ENCODE measurements at places on chromosomes 13 and 19.

DNA sequence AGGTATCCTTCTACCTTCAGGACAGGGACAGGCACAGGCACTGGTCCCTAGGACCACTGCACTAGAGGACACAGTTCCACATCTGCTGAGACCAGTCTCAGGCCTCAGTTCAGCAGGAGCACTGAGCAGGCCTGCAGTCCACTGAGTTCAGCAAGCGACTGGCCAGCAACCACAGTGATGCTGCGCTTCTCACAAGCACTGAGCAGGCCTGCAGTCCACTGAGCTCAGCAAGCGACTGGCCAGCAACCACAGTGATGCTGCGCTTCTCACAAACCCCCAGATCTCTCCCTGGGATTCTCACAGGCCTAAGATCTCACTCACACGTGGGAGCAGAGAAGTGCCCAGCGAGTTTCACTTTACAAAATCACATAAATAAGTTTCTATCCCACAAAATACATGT, 140.6 kb downstream of the IRS2 start:
- DNase-seq: no peak

GRCh38 chr19:35641515-35642151, at the start of gene ETV2:
TSS of gene ETV2 (plus strand) at chr19:35641745. CDS start at chr19:35642461, 716 bp downstream.
- peak; percentile 57 for DNase-seq

DNA sequence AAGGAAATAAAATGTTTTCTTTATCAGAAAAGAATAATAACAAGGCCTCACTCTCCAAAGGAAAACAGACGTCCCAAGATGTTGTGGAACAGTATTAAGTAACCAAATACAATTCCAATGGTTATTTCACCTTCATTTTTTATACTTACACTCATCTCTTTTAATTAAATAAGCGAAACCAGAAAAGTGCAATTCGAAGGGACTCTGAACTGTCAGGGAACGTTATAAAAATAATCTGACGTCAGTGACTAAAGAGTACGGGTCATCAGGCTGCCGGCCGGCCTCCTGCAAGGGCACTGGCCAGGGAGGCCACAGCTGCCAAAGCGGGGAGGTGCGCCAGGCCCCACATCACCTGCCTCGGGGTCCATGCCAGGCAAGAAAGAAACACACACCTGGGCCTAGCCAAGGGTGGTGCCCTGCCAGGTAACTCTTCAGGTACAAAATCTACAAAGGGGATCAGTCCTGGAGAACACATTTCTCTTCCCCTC, 61.2 kb downstream of the CDADC1 start:
- DNase-seq: no peak

- DNase-seq: no peak
Measured at GRCh38 chr13:75749407-75749806, 113.3 kb downstream of the LMO7 start.

DNA sequence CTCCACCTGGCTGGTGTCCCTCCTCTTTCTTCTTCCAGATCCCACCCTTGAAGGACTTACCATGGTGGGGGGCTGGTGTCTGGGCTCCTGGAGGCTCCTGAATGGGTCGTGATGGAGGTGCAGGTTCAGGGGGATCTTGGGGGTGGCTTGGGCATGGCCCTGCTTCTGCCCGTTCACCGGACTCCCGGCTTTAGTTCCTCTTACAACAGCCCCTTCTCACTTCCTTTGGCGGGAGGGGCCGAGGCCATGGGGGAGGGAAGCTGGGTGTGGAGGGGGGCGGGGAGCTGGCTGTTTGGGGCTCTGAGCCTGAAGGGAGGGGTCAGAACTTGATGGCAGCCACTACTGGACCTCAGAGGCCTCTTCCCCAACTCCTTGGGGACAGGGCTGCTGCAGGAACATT, at the start of gene MYO1F:
Gene MYO1F (minus strand): TSS at position 196 of the 400 bp plus-strand sequence. CDS start 133 bp downstream, at position 63.
- DNase-seq: no peak

DNA sequence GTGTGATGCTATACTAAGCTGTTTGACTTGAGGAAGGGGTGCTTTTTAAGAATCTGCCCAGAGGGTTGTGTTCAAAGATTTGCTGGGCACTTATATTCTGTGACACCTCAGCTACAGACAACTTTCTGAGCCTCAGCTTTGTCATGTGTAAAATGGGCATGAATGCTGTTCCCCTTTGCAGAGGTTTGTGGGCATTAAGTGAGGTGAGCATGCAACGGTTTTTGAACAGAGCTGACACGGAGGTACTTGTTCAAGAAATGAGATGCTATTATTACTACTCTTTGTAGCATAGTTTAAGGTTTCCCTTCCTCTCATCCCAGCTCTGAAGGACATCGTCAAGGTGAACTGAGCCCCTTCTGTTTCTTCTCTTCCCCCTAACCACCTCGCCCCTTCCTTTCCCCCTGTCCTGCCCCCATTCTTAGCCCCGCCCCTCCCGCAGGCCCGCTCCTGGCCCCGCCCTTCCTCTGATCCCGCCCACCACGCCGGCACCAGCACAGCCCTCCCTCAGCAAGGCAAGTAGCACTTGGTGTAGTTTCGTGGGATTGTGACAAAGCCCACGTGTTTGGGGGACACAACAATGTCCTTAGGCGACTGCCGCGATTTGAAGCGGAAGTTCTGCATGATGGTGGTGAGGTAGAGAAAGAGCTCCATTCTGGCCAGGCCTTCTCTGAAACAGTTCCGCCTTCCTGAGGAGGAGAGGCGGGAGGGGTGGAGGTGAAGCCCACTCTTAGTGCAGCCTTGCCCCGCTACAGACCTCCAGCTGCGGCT, 26.1 kb upstream of the CYP2A7 start:
- DNase-seq: no peak

- no peak for DNase-seq
Measured at GRCh38 chr13:49292742-49293486, 45.2 kb downstream of the CDADC1 start.

DNA sequence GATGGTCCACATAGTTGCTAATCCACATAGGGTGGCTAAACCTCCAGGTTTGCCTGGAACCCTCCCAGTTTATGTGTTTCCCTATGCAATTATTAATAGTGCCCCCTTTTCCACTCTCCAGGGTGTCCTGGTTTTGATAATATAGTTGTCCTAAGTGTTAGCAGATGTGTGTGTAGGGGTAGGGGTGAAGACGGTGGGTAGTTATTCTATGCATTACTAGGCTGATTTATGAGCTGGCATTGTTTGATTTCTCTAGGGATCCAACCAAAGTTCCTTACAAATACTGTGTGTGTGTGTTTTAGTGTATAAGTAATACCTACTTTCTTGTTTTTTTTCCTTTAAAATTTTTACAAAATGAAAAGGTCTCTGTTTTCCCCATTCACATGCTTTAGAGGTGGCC, 21.1 kb downstream of the GTF2F2 start:
- no peak for DNase-seq

DNA sequence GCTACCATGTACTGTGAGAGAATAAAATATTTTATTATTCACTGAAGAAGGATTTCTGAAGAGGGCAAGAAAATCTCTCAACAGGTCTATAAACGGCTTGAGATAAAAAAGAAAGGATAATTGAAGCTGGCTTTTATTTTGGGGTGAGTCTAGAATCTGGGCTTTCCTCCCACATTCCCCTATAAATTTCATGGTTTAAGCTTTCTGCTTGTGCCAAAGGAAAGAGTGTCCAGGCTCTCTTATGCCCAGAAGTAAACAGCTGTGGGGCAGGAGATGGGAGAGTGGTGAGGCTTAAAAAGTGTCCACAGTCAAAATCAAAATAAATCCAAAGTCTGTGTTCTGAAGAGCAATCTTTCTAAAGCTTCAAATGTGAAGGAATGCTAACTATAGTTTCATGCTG, 942.2 kb upstream of the MIR17HG start:
- no peak for DNase-seq

GRCh38 chr13:21149568-21149967, 26.8 kb downstream of the SKA3 start:
- DNase-seq: no peak

- no peak for DNase-seq
Measured at GRCh38 chr13:51643882-51644281, 59.6 kb downstream of the WDFY2 start.

DNA sequence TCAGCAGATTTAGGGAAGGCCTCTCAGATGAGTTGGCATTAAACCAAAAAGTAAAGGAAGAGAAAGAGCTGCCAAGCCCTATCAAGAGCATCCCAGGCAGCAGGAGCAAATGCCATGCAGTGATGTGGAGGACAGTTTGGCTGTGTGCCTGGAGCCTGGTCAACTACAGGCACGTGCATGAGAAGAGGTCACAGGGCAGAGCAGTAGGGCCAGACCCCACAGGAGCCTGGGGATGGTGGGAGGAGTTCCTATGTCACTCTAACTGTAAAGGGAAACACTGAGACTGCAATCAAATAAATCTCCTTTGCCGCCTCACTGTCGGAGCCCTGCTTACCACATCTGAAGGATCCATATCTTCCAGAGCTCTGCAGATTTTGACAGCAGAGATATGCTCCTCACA, 240.5 kb downstream of the ENOX1 start:
- DNase-seq: no peak

DNA sequence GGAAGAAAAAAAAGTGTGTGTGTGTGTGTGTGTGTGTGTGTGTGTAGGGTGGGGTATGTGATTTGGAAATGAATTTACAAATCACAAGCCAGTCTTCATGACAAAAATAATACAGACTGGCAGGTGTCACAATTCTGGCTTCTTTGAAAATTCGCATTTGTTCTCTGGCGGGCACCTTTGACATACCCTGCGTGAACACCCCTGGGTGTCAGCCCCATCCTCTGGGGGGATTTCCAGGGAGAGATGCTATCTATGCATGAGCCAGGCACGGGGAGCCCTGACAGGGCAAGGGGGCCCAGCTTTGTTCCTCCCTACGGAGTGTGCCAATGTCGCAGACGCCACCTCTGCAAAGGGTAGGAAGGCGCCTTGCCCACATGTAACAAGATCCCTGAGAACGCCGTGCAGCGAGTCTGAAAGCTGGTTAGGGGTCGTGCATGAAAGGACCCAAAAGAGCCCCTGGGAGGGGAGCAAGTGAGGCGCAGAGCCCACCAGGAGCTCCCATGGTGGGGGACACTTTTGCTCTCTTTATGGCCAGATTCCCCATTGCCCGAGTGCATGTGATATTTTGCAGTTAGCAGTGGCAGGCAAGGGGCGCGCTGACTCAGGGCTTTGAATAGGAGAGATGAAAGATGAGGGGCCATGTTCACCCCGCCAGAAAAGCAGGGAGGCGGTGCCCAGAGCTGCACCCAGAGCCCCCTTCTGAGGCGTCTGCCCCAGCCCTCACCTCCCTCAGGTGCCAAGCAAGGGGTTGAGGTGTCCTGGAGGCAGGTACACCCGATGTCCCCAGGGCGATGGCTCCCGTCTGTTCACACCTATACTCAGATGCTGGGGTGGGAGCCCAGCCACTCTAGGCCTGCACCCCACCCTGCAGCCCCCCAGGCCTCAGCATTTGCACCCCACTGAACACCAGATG, 45.3 kb downstream of the KLF2 start:
- DNase-seq: no peak

DNA sequence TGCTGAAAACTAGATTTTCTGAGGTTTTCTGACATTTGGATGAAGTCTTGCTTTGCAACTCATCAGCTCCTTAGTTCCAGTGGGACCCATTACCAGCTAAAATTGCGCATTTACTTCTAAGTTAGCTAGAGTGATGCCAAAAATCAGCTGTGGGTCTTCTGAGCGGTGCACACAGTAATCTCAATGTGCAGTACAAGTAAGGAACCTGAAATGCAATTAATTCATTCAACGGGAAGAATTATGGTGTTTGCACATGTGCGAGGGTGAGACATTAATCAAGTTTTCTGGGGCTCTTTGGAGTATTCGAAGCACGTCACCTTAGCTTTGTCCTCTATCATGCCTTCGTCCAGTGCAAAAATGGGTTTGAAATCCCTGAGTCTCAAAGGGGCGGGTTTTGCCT, 146.2 kb downstream of the MYO16 start:
- DNase-seq: no peak

DNA sequence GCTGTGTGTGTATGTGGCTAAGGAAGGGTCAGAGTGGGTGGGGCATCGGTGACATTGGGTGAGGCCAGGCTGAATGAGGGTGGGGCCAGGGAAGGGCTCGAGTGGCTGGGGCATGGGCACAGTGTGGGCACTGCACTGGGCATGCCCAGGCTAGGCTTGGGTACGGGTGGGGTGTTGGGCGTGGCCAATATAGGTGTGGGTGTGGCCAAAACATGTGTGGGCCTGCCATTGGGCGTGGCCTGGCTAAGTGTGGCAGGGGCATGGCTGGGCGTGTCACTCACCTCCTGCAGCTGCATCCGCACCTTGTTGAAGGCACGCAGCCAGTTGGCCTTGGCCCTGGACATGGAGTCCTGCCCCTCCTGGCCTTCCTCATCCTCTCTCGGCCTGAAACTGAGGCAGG, 33.2 kb downstream of the UNC13A start:
- no peak for DNase-seq

DNA sequence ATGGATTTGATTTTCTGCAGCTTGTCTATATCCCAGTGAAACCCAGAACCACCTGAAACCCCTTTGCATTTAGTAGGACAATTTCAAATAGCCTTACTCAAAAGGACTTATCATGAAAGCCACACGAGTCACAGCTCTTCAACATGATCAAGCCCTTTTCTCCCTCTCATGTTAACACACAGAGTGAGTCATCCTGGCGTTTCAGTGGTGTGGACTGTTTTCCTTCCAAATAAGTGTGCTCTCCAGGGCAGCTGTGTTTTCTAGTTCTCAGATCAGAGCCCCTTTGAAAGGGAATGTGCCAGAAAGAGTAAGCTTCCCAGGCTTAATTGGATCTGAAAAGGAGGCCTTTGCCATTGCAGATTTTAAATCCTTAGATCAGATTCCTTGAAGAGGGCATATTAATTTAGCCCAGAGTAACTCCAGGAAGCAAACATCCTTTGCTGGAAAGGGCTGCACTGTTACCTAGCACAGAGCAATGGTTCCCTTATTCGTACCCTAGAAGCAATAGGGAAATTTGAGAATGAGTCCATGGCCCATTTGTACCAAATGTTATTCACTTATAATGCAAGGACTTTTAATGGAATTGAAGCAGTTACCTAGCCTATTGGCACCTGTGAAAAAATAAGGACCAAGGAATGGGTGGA, 51.3 kb downstream of the ERICH6B start:
- DNase-seq: peak; percentile 5

GRCh38 chr19:8386990-8387389, 3.2 kb upstream of the RAB11B start:
- no peak for DNase-seq

DNA sequence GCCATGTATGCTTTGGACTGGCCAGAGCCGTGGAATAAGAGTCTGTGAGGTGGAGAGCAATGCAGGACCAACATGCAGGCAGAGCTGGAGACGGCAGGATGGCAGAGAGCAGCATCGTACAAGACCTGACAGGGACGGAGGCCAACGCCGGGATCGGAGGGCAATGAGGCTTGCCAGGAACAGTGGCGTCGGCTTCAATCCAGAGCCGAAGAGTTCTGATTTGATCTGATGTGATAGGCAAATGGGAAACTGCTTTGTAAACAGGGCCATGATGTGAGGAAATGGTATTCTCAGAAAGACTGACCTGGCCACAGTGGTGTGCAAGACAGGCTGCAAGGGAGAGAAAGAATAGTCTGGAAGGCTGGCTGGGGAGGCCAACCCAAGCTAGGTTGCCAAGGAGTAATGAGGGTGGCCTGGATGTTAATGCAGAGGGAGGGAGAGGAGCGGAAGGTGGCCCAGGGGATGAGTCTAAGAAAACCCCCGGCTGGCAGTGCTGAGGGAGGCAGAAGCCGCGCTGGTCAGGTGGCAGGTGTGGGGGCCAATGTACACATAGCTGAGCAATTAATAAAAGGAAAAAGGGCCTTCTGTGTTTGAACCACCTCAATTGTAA, 26.7 kb downstream of the RCBTB2 start:
- no peak for DNase-seq

All from T-helper 2 cell treated with Interferon-gamma antibody and Interleukin-4, amounts not matched to agents 5 μg/mL and 100 μg/mL, for 36 hours (primary cell).